Central memory CD4-positive, alpha-beta T cell (primary cell): ENCODE measurements at places on chromosomes 7 and 10.

- no peak for DNase-seq
These were observed 292.4 kb upstream of the AKR1E2 start for GRCh38 chr10:4533621-4534020.

- DNase-seq = peak; percentile 19
These were observed 47.3 kb downstream of the CDCA7L start for GRCh38 chr7:21898265-21898930.

DNA sequence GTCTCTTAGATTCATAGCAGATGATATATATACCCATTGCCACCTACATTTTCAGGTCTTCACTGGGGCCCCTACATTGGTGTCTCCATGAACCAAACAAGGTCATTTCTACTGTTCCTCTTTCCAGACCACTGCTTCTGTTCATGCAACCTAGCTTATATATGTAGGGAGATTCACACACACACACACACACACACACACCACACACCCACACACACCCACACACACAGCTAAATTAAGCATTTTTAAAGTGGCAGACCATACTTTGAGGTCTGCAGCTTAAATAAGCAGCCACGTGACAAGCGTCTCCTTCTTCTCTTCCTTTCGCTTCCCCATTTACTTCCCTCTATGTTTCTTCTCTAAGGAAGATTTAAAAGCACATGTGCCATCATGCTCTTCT is 70.0 kb upstream of the CC2D2B start:
- no peak for DNase-seq

DNA sequence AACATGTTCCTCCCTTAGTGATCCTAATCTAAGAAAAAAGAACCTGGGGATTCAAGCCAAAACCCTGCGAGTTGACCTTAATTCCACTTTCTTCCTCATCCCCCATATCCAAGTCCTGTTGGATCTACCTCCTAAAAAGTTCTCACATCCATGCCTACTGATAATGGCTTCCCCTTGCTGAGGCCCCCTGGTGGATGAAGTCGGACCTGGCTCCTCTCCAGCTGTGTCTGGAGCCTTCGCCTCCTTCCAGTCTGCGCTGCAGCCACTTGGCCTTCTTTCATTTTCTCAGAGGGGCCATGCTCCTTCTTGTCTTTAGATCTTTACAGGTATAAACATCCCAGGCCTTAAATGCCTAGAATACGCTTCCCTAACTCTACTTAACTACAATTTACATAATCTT is 8.1 kb downstream of the PDE1C start:
- DNase-seq = no peak

- DNase-seq = no peak
These were observed 82.0 kb downstream of the FOXL3 start for GRCh38 chr7:371779-372545.

DNA sequence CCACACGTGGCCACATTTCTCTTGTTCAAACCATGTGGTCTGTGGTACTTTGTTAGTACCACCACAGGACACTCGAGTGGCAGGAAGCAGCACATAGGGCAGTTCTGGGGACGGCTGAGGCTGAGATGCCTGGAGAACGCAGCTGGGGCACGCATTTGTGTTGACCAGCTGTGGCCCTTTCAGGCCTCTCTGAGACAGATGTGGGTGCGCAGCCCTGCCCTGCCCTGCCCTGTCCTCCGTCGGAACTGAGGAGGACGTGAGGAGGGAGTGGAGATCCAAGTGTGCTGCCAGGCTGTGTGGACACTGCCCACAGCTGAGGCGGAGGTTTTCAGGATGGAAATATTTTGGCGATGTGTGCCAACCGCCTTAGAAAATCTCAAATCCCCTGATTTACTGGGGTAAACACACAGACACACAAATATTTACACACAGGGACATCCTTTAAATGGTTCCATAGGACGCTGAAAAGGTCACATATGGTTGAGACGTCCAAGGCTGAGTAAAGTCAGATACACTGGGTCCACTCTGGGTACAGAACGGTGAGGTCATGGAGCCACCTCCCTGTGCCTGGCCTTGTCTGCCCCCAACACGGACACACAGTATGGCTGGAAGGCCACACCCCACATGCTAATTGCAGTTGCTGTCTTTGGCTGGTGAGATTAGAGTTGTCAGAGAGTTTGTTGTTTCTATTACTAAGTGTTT is 14.8 kb downstream of the BHLHA15 start:
- DNase-seq = no peak

DNA sequence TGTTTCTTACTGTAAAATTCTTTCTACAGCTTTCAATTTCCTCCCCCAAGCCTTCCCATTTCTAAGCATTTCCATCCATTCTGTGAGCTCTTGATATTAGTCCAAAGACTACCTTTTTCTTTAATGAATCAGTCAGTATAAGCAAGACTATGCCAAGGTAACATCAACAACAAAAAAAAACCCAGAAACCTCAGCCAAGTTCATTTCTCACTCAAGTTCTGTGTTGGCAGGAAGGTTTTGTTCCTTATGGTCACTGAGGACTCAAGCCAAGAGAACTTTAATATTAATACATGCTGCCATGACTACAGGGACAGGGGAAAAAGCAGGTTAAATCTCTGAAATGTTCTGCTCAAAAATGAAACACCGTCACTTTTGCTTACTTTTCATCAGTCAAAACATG is 621.2 kb upstream of the NRP1 start:
- no peak for DNase-seq

GRCh38 chr7:91088156-91088555 is 176.1 kb upstream of the FZD1 start:
- no peak for DNase-seq

DNA sequence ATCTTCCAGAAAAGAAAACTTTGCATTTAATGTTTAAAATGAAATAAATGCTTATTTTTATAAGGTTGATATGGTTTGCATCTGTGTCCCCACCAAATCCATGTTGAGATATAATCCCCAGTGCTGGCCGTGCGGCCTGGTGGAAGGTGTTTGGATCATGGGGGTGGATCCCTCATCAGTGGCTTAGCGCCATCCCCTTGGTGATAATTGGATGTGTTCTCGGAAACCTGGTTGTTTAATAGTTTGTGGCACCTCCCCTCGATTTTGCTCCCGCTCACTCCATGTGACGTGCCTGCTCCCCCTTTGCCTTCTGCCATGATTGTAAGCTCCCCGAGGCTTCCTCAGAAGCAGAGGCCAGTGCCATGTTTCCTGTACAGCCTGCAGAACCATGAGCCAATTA is 2.4 kb upstream of the MTPAP start:
- no peak for DNase-seq

- no peak for DNase-seq
These were observed 279.2 kb downstream of the THSD7A start for GRCh38 chr7:11552676-11553296.

- DNase-seq = no peak
These were observed 25.4 kb downstream of the NAPEPLD start for GRCh38 chr7:103123529-103123928.

- no peak for DNase-seq
These were observed 32.1 kb upstream of the NMT2 start for GRCh38 chr10:15200626-15201025.

DNA sequence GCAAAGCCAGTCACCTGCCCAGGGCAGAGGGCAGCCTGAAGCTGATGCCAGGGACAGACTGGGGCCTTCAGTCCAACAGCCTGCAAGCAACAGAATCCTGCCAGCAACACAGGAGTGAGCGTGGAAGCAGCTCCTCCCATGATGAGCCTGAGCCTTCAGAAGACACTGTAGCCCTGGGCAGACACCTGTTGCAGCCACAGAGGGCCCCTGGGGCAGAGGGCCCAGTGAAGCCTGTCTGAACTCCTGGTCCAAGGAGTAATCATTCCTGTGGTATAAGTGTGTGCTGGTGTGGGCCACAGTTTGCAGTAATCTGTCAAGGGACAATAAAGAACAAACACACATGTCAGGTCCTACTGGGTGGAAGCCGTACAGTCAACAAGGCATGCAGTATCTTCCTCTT is 2.9 kb upstream of the PFKP start:
- no peak for DNase-seq

GRCh38 chr7:30771880-30772425 is 736 bp downstream of the MINDY4 start:
- no peak for DNase-seq

DNA sequence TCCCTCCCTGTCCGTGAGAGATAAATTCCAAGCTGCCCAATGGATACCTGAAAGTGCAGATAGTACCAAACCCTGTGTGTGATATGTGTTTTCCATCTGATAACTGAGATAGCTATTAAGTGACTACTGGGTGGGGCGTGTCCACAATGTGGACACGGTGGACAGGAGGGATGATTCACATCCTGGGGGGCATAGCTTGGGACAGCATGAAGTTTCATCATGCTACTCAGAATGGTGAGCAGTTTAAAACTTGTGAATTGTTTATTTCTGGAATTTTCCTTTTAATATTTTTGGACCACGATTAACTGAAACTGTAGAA is 158.6 kb downstream of the CREB5 start:
- no peak for DNase-seq

GRCh38 chr7:25805027-25805687 is 346.8 kb upstream of the NFE2L3 start:
- DNase-seq = no peak

GRCh38 chr7:73623798-73624668 is at the start of gene MLXIPL:
Gene MLXIPL (minus strand): TSS chr7:73624522. CDS start chr7:73624492, 30 bp downstream.
- peak; percentile 29 for DNase-seq
